ENCODE measurements at places on chromosomes 2 and 18.

- no peak for DNase-seq
These were observed 211.4 kb upstream of the CCDC150 start for GRCh38 chr2:196427986-196428634.

DNA sequence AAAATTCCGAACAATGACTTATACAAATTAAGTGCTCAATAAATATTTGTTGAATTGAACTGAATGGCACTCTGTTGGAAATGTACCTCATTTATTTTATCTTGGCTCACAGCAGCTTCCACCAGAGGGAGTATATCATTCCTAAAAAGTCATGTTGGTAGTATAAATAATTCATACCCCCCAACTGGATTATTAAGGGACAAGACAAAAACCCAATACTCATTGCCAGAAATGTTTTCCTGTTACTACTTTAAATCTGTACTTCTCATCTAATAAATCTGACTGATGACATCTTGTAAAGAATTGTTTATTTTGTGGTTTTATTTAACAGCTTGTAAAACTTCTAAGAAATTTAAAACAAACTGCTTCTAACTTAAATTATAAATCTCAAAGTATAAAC, 163.9 kb downstream of the CDH2 start:
- peak; percentile 6 for DNase-seq

- no peak for DNase-seq
These were observed 54.2 kb upstream of the CTDP1 start for GRCh38 chr18:79625195-79625923.

- DNase-seq, result no peak
These were observed 114.7 kb downstream of the MTX2 start for GRCh38 chr2:176383836-176384442.

GRCh38 chr2:37653805-37654378, 17.6 kb downstream of the CDC42EP3 start:
- no peak for DNase-seq

GRCh38 chr2:209162129-209162528, 261.7 kb upstream of the MAP2 start:
- no peak for DNase-seq

DNA sequence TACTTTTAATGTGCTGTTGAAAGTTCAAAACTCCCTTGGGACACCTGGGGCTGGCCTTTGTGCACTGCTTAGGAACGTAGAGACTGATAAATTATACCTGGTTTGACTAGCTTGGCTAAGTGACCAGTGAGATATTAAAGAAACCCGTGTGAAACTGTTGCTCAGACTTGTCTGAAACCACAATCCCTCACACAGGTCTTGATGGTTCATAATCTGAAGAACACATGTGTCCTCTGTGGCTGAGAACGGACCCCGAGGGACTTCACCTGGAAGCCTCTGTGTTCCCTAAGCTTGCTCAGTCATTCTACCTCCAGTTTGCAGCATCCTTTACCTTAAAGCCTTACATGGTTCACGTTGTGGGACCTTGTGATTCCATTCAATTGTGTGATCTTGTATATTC, 218.8 kb downstream of the CBLN2 start:
- no peak for DNase-seq

DNA sequence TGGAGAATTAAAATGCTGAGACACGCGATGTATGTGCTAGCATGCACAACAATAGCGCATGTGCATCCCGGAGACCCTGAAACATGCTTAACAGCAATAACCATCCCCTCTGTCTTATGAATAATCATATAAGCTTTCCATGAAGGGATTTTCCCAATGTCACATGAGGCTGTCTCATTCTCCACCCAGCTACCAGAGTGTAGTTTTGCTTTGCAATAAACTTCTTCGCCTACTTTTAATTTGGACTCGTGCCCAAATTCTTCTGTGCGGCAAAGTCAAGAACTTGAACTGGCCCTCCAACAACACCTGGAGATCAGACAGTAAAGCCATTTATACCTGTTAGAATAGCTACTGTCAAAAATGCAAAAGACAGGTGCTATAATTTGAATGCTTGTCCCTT, 15.5 kb downstream of the LYG1 start:
- no peak for DNase-seq

GRCh38 chr2:217154923-217155322, 295.1 kb upstream of the TNP1 start:
- no peak for DNase-seq

DNA sequence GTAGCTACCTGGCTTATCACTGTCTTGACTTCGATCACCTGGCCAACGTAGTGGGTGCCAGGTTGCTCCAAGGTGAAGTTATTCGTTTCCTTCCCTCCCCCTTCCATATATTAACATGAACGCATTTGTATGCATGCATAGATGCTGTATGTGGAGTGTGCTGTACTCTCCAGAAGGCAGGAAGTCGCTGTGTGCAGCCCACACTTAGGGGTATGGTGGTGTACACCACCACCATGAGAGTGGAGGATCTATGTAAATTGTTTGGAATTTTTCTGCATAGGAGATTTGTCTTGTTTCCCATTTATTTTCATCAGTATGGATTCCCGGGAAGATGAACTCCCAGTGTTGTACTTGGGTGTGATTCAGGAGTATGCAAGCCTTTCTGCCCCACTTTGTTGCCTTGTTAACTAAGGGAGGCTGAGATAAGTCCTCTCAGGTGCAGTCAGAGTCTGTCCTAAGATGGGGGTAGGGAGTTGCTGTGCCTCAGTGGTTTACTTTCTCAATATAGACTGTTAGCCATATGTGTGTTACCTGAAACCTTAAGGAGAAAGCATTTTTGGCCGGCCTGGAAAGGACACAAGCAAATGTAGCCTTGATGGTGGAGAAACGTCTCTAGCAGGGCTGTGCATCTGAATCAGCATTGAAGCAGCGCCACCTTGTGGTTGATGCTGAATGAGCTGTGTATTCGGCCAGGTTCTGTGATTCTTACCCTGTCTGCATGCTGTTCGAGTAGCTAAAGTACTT, 149.8 kb downstream of the TANC1 start:
- DNase-seq, result no peak

GRCh38 chr2:1071650-1072049, 121.0 kb downstream of the SNTG2 start:
- no peak for DNase-seq

DNA sequence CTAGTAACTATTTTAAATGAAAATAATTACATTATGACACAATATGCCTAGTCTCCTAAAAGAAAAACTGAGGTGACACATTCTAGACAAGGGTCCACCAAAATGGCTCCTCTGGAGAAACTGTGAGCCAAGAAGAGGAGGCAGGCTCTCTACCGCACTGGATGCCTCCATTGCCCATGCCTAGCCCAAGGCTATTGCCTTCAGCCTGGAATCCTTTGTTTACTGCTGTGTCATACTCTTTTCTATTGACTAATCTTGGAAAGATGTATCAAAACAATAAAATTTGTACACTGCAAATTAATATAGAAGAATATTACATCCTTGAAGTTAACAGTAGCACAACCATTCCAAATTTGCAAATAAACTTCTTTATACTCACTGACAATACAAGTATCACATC, 167.1 kb downstream of the RAB3GAP1 start:
- DNase-seq, result no peak

GRCh38 chr2:239153806-239154591, 246.8 kb downstream of the HDAC4 start:
- no peak for DNase-seq

DNA sequence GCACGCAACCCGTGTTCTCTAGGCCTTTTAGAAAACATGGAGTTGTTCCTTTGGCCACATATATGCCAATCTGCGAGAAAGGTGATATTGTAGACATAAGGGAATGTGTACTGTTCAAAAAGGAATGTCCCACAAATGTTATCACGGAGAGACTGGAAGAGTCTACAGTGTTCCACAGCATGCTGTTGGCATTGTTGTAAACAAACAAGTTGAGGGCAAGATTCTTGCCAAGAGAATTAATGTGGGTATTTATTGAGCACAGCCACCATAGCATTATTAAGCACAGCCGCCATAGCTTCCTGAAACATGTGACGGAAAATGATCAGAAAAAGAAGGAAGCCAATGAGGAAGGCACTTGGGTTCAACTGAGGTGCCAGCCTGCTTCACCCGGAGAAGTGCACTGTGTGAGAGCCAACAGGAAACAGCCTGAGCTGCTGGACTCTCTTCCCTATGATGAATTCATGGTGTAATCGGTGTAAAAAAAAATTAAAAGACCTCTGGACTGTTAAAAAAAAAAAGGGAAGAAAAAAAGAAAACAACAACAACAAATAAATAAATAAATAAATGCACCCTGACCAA, 29.0 kb upstream of the REL start:
- no peak for DNase-seq

GRCh38 chr18:22452226-22452668, 34.5 kb upstream of the CTAGE1 start:
- no peak for DNase-seq

DNA sequence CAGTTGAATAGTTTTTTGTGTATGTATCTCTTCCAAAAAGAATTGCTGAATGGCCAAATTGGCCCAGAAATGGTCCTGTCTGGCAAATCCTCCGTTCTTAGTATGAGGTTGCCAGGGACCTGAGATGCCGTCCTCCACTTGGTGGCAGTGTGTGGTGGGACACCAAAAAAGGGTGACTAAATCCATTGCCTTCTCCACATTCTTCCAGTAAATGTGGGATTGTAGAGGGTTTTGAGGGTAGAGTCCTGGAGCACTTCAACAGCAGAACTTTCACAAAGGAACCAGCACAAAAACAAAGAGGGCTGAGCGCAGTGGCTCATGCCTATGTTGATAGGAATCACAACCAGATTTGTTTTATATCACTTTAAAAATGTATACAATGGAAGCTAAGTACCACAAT, 199.9 kb downstream of the BCL2 start:
- DNase-seq, result no peak

DNA sequence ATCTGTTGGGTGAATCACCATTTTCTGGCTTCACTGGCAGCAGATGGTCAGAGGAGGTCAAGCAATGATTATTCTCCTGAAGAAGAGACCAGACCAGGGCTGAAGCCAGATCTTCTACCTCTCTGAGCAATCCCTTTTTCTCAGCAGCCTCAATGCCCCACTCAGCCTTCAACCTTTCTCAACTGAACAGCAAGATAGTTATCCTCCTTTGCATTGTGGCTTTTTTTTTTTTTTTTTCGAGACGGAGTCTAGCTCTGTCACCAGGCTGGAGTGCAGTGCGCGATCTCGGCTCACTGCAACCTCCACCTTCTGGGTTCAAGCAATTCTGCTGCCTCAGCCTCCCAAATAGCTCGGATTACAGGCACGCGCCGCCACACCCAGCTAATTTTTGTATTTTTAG, 50.5 kb downstream of the ZFP36L2 start:
- DNase-seq, result no peak

DNA sequence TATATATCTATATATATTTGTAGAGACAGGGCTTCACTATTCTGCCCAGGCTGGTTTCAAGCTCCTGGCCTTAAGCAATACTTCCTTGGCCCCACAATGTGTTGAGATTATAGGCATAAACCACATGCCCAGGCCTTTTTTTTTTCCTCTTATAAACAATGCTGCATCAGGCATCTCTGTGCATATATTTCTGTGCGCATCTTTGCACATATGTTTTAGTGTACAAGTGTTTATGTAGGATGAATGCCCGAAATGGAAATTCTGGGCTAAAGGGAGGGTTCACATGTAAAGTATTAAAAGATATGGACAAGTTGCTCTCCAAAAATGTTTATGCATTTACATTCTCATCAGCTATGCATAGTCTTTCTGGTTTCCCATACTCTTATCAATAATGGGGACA, 183.2 kb upstream of the SPRED2 start:
- no peak for DNase-seq

GRCh38 chr2:207385903-207386302, 143.9 kb upstream of the CREB1 start:
- DNase-seq, result no peak

DNA sequence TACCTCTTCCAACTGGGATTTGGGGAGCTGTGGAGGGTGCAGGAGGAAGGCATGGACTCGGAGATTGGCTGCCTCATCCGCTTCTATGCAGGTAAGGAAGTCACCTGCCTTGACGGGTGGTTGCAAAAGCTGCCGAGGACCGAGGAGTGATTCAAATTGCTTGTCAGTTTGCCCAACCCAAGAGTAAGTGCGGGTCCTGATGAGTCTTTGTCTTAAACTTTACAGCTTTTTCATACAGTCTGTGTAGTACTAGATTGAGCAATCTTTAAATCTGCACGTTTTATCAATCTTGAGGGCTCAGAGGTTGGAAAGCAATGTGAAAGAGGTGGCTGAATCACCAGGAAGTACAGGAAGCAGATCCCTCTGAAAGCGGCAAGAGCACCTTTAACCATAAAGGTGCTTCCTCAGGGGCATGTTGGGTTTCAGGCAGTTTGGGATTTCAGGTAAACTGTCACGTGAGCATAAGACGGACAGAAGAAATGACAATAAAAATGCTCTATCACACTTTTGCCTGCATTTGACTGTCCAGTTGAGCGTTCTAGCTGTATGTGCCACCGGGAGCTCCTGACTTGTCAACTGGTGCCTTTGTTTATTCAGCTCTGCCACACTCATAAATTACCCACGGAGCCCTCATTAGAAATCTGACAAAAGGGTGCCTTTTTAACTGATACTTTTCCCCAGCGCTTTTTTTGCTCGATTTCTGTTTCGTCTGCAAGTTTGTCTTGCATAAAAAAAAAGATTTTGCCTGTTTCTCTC, 2.0 kb downstream of the PHLPP1 start:
- DNase-seq, result no peak

DNA sequence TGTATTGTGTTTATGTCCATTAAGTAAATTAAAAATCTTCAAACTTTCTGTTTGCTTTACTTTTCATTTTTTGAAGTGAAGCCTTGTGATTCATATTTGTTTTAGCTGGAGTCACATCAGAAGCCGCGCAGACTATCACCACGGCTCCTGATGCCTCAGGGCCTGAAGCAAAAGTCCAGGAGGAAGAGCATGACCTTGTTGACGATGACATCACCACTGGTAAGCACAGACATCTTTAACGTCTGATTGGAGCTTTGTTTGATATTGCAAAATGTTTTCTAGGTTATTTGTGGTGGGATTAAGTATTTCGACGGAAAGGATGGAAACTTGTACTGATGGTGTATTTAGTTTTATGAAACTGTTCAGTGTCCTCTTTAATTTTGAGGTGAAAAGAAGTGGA, 164.8 kb downstream of the WDR7 start:
- DNase-seq, result no peak

GRCh38 chr2:3485166-3485565, 34.2 kb downstream of the ADI1 start:
- DNase-seq, result no peak

DNA sequence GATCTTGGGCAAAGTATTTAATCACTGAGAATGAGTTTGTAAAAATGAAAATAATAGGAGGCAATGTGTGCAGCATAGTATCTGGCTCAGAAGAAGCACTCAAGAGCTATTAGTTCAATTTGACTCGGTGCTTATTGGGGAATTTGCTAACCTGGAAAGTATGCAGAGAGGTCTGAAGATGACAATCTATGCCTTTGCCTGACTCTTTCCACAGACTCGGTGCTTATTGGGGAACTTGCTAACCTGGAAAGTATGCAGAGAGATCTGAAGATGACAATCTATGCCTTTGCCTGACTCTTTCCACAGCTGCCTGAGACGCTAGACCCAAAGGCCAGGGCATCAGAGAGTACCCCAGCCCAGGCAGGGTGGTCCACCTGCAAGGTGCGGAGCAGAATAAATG, 12.2 kb upstream of the SH3BP4 start:
- DNase-seq, result no peak

- peak; percentile 78 for DNase-seq
These were observed 64.7 kb upstream of the PXDN start for GRCh38 chr2:1808981-1809422.
